Gastroesophageal sphincter (tissue), 4 donors: ENCODE measurements at places on chromosomes 1 and 21. TPM values are rescaled to one million over a fixed set of nuclear protein-coding genes. Genes with fewer than 3 reads are reported as not detected.

DNA sequence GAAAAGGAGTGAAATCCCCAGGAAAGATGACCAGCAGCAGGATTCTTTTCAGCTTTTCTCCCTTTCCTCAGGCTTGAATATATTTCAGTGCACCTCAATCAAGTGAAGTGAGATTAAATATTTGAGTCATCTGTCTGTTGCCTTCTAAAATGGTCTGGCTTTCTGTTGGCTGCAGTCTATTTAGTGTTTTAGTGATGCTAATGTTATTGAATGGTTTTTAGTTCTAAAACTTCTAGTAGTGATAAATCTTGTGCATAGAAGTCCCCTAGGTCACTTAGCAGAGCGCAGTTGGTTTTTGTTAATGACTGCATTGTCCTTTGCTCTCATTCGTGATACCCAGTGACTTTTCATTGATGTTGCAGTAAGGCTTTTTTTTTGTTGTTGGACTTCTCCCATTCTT lies 53.5 kb downstream of the ITSN1 start:
- no peak for ATAC-seq

- ATAC-seq: no peak
Measured at GRCh38 chr1:114003431-114003830, 24.2 kb downstream of the OLFML3 start.

DNA sequence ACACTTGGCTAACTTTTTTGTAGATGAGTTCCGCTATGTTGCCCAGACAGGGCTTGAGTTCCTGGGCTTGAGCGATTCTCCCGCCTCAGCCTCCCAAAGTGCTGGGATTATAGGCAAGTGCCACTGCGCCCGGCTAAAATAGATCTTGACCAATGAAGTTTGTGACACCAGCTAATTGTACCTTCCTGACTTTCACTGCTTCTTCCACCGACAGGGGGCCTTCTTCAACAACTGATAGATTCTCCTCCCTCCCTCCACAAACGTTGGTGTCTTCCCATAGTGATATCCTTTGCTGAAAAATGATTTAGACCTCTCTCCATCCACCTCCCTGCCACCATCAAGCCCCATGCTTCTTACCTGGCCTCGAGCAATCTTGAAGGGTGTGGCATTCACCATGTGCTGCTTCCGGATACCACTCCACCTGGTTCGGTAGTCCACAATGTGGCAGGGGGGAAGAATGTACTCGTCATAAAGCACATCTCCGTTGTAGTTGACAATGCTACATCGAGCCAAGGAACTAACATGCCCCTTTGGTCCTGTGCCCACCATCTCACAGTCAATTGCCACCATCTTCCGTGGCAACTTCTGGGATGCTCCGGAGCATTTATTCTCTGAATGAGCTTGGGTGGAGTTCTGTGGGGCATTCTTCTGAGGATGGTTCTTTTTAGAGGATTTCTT lies 1.6 kb upstream of the METTL25B start:
- ATAC-seq: no peak

GRCh38 chr1:232174306-232174705 lies 455.6 kb downstream of the SIPA1L2 start:
- no peak for ATAC-seq

GRCh38 chr21:46381541-46381940 lies 57.6 kb downstream of the PCNT start:
- no peak for ATAC-seq

DNA sequence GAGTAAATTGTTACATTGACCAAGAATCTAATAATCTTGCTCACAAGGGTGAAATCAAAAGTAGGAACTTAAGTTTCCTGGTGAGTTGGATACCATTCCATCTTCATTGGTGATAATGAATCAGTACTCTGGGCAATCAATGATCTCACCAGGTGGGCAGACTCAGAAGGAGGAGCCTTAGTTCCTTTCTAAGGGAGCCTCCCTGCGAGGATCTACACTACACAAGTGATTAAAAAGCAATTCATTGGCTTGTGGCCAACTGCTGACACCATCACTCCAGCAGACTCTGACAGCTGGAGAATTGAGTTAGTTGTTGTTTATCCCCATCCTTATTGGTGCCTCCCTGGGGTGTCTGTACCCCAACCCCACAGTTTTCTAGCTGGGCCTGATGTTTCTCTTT lies 84.1 kb upstream of the VANGL1 start:
- ATAC-seq: no peak

DNA sequence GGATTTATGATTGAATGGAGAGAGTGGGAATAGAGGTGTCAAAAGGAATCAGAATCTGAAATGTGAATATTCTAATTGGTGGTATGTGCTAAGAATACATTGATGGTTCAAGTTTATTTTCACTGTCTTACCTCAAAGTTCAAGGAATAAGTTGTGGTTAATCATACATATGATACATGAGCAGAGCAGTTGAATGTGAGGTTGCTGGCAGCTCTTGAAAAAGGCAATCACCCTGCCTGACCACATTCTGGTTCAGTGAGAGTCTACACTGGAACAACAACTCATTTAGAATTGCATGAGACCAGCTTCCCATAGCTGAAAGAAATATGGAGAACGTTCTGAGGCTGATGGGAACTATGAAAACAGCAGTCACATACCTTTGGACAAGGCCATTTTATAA lies 68.3 kb upstream of the ARHGAP29 start:
- no peak for ATAC-seq

DNA sequence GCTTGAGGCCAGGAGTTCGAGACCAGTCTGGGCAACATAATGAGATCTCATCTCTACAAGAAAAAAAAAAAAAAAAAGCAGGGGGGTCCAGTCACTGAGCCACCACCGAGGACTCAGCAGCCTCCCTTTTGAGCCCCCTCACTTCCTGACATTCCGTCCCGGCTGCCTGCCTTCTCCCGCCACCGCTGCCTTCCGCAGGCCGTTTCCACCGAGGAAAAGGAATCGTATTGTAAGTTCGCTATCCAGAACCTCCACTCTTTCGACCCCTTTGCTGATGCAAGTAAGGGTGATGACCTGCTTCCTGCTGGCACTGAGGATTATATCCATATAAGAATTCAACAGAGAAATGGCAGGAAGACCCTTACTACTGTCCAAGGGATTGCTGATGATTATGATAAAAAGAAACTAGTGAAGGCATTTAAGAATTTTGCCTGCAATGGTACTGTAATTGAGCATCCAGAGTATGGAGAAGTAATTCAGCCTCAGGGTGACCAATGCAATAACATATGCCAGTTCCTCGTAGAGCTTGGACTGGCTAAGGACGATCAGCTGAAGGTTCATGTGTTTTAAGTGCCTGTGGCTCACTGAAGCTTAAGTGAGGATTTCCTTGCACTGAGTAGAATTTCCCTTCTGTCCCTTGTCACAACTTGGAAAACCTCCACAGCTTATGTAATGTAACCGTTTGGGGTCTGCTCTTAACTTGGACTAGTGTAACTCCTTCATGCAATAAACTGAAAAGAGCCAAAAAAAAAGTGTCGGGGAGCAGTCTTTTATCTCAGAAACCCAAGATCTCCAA lies 55.6 kb downstream of the GLUL start:
- ATAC-seq: no peak

- ATAC-seq: peak; percentile 76
Measured at GRCh38 chr1:109927911-109928321, 17.3 kb downstream of the CSF1 start.

DNA sequence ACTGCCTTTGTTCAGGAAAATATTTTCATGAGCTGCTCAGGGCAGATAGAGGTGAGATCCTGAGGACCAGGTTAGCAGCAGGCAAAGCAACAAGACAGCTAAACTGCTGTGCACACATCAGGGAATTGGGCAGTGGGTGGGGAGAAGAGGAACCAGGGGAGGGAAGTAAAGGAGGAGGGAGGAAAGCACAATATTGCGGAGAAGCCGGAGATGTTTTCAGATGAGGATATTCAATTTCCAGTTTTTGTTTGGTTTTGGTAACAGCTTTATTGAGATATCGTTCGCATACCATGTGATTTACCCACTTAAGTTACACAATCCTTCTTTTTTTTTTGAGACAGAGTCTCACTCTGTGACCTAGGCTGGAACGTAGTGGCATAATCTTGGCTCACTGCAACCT lies 34.5 kb downstream of the EPHA10 start:
- no peak for ATAC-seq

- ATAC-seq: no peak
Measured at GRCh38 chr1:40059338-40059959, 18.9 kb downstream of the CAP1 start.

DNA sequence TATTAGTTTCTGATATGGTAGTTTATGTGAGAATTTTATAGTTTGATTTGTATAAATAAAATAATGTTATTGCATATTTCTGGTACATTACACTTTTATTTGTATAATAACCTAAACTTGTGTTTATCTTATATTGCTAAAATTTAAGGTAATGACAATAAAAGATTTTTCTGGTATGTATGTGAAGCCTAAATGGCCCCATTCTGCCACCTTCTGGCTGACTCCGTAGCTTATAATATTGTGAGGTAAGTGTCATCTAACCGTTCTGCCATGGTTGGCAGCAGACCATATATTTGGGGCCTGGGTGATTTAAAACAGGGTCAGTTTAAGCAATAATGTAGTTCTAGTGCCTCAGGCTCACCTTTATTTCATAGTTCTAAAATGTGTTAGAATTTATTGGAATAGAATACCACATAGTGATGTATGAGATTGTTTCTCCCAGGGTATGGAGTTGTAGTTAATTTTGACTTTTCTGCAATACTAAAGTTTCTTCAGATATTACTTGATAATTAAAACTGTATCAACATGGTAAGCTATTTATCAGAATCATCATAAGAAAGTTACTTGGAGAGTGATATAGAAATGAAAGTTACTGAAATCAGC lies 21.2 kb upstream of the PRKACB start:
- no peak for ATAC-seq

GRCh38 chr1:48803474-48803873 lies 26.8 kb upstream of the BEND5 start:
- ATAC-seq: no peak

- ATAC-seq: no peak
Measured at GRCh38 chr1:91171898-91172297, 150.1 kb upstream of the ZNF644 start.

- no peak for ATAC-seq
Measured at GRCh38 chr1:232481091-232481490, 148.8 kb downstream of the SIPA1L2 start.

GRCh38 chr21:34906401-34906800 lies 142.7 kb downstream of the RUNX1 start:
- no peak for ATAC-seq

DNA sequence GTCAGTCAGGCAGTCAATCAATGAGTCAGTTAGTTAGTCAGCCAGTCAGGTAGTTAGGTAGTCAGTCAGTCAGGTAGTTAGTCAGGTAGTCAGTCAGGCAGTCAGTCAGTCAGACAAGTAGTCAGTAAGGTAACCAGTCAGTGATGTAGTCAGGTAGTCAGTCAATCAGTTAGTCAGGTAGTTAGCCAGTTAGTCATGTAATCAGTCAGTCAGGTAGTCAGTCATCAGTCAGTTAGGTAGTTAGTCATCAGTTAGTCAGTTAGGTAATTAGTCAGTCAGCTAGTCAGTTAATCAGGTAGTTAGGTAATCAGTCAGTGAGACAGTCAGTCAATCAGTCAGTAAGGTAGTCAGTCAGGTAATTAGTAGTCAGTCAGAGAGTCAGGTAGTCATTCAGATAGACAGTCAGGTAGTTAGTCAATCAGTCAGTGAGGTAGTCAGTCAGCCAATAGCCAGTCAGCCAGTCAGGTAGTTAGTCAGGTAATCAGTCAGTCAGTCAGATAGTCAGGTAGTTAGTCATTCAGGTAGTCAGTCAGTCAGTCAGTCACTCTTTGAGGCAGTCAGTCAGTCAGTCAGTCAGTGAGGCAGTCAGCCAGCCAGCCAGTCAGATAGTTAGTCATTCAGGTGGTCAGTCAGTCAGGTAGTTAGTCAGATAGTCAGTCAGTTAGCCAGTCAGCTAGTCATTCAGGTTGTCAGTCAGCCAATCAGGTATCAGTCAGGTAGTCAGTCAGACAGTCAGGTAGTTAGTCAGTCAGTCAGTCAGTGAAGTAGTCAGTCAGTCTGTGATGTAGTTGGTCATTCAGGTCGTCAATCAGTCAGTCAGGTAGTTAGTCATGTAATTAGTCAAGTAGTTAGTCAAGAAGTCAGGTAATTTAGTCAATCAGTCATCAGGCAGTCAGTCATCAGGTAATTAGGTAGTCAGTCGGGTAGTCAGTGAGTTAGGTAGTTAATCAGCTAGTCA lies 15.3 kb downstream of the KRTAP10-1 start:
- ATAC-seq: no peak

- ATAC-seq: no peak
Measured at GRCh38 chr1:226934483-226935237, 5.4 kb upstream of the COQ8A start.

DNA sequence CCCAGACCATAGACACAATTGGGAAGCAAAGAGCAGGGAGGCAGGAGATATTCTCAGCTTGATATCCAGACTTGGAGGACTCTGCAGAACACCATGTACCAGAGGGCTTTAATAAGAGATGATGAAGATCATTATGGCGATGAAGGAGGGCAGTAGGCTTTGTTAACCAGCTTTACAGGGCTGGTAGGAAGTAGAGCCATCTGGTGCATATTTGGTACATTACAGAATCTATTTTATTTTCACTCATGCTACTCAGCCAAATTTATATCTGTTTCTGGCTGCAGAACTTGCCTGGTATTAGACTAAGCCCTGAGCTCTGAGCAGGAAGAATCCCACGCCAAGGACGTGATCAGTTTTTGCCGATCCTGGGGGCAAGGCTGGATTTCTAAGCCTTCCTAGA lies 61.8 kb upstream of the SYT6 start:
- ATAC-seq: no peak

- peak; percentile 61 for ATAC-seq
Measured at GRCh38 chr1:65170511-65171142, 22.6 kb downstream of the AK4 start.

Gene ERVH48-1
- total RNA-seq: not detected

Gene GUCA2B
- total RNA-seq: not detected

Gene PRAMEF10
- total RNA-seq: not detected

Gene LCE2C
- not detected for total RNA-seq

Gene PROX1
- 1.9 TPM for total RNA-seq

Gene RASSF5
- 6.6 TPM for total RNA-seq
